Right atrium auricular region (tissue), 2 donors: ENCODE measurements at places on chromosomes 7 and 10. TPM values are rescaled to one million over a fixed set of nuclear protein-coding genes. Genes with fewer than 3 reads are reported as not detected.

The C10orf143 gene
- total RNA-seq, result 0.93 TPM

The SPOCK2 gene
- 19.3 TPM for total RNA-seq

The TRAPPC14 gene
- 8.3 TPM for total RNA-seq

The GIMAP8 gene
- 9.6 TPM for total RNA-seq

The CHST15 gene
- 7.0 TPM for total RNA-seq

The BUD31 gene
- total RNA-seq, result 36.7 TPM

GRCh38 chr10:127694580-127695193, 42.3 kb upstream of the FOXI2 start:
- DNase-seq, result no peak

- no peak for DNase-seq
Observed at GRCh38 chr10:58444321-58444720, 59.1 kb downstream of the TFAM start.

- peak; percentile 59 for DNase-seq
Observed at GRCh38 chr10:47287365-47287802, 12.6 kb upstream of the GDF10 start.

GRCh38 chr10:78775891-78776290, 292.9 kb upstream of the ZMIZ1 start:
- no peak for DNase-seq

GRCh38 chr10:88077977-88078376, 214.6 kb downstream of the PTEN start:
- DNase-seq, result no peak

DNA sequence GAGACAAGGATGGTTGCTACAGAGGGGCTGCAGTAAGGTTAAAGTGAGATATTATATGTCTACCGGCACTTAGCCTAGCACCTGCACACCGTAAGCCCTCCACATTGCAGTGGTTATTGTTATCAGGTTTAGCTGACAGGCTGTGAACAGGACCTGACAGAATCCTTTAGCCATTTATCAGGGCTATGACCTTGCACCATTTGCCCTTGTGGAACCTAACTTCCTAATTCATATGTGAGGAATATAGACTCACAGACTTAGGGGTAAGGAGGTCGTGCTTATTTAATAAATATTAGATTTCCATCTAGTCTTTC, 10.1 kb downstream of the NCOA4 start:
- no peak for DNase-seq

GRCh38 chr7:100367676-100368613, 5.3 kb upstream of the PILRA start:
- no peak for DNase-seq

DNA sequence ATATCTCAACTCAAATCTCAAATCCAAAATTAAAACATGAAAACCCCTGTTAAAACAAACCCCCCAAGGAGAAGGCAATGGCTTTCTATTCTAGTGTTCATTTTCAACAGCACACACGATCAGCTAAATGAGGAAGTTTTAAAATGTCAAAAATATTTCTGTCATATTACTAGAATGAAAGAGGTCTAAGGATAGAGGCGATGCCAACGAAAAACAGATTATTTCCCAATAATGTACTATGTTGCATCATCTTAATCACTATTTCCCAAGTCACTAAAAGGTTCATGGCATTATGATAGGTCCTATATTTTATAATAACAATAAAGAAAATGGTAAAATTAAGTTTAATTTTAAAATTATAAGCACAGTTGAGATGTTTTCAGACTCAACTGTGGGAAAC, 10.1 kb downstream of the CNOT4 start:
- DNase-seq, result no peak

- DNase-seq, result no peak
Observed at GRCh38 chr7:55595511-55595910, 23.2 kb upstream of the VOPP1 start.

DNA sequence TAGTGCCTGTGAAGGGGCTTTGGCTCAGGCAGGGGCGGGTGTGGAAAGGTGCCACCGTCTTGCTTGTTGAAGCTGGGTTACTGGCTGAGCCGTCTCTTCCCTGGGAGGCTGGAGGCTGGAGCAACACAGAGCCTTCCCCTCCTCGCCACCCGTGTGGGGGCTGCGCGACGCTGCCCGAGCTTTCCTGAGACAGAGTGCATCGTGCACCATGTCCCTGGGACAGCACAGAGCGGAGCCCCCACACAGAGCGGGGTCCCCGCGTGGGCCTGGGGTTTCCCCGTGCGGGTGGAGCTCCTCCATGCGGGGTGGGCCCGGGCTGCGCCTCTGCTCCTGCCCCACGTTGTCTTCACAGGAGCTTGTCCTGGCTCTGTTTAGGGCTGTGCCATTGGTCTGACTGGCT, 69.9 kb downstream of the INPP5A start:
- DNase-seq, result no peak

DNA sequence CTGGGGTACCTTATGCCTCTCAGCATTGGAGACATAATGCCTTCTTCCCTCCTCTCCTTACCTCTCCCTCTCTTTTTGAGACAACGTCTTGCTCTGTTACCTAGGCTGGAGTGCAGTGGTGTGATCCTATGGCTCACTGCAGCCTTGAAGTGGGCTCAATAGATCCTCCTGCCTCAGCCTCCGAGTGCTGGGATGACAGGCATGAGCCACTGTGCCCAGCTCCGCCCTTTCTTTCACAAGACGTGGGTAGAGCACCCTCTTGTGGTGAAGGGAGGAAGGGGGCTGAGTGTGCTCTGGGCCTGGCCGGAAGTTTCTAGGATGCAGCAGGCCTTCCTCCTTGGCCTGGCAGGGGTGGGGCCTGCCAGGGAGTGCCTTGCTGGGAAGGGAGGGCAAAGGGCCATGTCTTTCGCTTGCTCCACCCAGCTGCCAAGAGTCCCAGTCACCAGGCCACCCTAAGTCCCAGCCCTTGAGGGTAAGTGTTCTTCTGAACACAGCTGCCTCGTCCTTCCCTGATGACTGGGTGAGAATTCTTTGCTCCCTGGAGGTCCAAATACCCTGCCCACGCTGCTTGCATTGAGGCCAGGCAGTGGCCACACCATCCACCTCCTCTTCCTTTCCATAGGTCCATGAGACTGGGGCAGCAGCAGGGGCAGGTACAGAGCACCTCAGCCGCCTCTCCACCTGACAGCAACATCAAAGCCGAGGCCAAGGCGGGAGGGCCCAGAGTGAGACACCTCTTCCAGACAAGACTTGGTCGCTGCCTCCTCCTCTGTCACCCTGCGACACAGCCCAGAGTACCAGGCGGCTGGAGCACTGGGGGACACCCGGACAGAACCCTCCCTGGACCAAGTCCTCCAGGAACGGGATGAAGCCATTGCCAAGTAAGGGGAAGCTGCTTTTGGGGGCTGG, 3.7 kb downstream of the ABHD11 start:
- DNase-seq, result peak; percentile 78

DNA sequence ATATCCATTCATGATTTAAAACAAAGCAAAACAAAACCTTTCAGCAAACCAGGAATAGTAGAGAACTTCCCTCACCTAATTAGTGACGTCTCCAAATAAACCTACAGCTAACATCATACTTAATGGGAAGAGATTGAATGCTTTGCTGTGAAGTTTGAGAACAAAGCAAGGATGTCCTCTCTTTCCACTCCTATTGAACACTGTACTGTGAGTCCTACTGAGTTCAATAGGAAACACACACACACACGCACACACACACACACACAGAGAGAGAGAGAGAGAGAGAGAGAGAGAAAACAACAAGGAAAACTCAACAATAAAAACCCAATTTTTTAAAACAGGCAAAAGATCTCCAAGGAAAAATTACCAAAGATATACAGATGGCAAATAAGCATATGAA, 32.3 kb downstream of the PODXL start:
- no peak for DNase-seq

- no peak for DNase-seq
Observed at GRCh38 chr7:50164559-50165170, 71.6 kb upstream of the ZPBP start.

GRCh38 chr10:22712956-22713852, 1.2 kb downstream of the PIP4K2A start:
- no peak for DNase-seq
